ENCODE measurements at places on chromosomes 3 and 15.

DNA sequence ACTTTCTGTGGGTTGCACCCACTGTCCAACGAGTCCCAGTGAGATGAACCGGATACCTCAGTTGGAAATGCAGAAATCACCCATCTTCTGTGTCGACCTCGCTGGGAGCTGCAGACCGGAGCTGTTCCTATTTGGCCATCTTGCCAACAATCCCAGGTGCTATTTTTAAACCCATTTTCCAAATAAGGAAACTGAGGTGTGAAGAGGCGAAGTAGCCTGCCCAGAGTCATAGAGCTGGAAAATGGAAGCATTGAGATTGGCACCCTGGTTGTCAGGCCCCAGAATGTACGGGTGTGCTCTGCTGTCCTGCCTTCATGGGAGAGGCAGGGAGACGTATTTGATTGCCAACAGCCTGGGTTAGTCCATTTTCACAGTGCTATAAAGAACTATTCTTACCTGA lies 39.6 kb downstream of the TMEM266 start:
- DNase-seq: no peak

DNA sequence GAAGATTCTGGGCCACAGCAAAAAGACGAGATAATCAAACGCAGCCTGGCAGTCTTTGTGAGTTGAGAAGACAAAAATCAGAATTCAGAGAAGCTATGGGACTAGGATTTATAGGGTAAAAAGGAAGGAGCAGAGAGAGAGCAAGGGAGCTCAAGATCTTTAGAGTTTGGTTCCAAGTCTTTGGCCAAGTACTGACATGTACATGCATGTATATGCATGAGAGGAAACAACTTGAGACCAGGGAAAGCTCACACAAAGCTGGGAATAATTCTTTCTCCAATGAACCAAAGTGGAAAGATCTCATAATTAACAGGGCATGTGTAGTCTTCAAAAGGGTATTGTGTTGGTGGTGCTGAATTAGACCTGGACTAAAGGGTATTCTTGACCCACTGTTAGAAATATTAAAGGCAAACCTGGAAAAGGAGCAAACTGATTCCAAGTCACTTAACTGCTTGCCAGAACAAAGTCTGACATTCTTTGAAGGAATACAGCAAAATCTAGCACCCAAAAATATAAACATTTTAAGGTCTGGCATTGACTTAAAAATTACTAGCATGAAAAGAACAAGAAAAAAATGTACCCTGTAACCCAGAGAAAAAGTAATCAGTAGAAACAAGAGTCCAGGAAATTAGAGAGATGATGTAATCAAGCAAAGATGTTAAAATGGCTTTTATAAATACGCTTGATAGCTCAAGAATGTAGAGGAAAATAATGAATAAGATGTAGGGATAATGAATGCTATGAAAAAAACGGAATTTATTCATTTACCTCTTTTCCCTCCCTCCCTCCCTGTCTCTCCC lies 226.0 kb upstream of the CGNL1 start:
- peak; percentile 50 for DNase-seq

DNA sequence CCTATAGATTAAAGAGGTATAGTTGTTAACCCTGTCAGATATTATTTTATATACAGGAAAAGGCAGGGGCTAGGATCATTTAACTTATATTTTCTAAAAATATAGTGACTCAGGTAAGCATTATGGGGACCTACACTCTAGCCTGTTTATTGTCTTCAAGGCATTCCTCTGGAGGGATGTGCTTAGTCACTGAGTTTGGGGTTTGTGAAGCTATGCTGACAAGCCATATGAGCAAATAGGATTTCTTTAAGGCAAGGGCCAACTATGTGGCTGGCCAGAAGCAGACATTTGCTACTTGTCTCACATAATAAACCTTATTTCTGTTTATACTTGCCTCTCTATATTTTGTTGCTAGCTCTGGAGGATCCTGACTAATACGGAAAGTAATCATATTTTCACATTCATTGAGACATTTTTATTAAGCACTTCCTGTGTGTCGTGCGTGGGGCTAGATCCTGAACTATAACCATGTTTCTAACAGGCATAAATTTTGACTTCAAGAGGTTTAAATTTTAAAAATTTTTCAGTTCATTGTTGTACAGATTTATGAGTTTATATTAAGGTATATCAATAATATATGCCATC lies 153.4 kb downstream of the OTOL1 start:
- DNase-seq: peak; percentile 1

GRCh38 chr3:10672422-10672821 lies 143.6 kb upstream of the SLC6A11 start:
- peak; percentile 53 for DNase-seq

DNA sequence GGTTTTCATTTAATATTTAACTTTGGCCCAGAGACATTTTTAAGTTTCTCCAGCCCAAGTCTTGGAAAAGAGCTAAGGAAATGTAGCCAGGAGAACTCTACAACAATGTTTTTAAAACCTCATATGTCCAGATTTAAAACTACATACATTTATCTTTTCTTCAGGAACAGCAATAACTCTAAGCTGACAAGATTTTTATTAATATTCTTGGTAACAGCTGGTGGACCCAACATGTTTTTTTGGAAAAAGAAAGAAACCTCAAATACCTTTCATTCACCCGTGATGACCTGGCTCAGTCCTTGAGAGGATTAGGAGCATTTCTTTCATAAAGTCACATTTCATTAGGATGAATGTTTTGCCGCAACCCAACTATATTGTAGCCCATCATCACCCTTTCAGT lies 50.4 kb upstream of the CMSS1 start:
- peak; percentile 51 for DNase-seq

DNA sequence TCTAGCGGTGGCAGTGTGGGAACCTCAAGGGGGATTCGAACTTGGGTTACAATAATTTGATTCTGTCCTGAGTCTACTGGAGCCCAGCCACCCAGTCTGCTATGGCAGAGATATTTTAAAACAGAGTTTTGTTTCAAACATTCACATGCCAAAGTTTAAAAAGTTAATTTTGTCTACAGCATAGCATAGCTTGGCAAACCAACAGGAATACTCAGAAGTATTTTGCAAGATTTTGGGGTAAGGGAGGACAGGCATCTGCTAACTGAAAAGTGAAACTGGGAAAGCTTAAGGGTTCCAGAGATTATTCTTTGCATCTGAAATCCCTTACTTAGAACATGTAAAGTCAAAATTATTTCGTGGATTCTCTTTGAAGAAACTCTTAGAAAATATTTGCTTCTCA lies 6.6 kb downstream of the ARID3B start:
- DNase-seq: no peak

GRCh38 chr3:174812172-174812862 lies 46.8 kb upstream of the NAALADL2 start:
- DNase-seq: no peak

- DNase-seq: no peak
These were observed 13.3 kb upstream of the SH3BP5 start for GRCh38 chr3:15345608-15346137.

DNA sequence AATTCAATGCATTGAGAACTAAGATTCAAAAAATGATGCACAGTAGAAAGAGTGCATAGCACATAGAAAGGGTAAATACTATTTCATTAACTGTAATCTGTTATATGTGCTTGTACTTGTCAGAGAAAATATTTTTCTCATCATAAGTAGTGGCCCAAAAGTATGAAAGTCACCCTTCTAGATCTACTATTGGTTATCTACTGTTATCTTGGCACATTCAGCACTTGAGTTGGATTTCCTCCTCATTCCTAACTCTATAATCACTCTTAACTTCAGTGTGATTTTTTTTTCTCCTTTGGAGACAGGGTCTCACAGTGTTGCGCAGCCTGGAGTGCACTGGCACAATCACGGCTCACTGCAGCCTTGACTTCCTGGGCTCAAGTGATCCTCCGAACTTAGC lies 194.4 kb downstream of the PCCB start:
- DNase-seq: no peak

GRCh38 chr15:51617886-51618285 lies 4.7 kb downstream of the DMXL2 start:
- DNase-seq: no peak

DNA sequence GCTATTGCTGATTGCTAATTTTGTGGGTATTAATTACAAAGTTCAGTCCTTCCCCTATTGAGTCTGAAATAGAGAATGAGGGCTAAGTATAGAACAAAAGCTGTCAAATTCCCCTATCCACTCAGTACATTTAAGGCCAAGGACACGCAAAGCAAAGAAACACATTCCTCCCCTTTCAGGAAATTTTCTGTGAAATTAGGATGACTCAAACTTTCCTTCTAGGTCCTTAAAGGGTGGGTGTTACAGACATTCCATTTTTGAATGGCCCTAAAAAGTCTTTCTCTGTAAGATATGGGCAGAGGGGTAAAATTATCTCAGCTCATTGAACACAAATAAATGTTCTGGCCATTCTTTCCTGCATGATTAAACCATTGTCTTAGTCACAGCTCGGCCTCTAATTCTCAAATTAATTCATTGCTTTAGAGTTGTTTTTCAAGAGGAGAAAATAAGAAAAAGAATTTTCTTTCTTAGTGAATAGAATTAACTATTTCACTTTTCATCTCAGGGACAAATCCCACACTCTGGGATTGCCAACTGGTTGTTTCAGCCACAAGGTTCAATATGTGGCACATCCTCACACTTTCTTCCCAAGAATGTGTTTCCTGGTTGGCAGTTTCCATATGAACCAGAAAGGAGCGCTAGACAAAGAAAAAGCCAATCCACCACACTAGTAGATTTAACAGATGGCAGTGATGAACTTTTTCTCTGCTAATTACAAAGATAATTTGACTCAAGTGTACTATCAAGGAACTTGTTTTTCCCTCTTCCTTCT lies 424.1 kb downstream of the ZNF385D start:
- peak; percentile 82 for DNase-seq

GRCh38 chr3:38707730-38708129 lies 58.2 kb upstream of the SCN5A start:
- no peak for DNase-seq

GRCh38 chr15:83011271-83012075 lies at the start of gene C15orf40:
TSS of gene C15orf40 (minus strand) at chr15:83011639. CDS start at chr15:83011607, 32 bp downstream.
- DNase-seq: peak; percentile 97

DNA sequence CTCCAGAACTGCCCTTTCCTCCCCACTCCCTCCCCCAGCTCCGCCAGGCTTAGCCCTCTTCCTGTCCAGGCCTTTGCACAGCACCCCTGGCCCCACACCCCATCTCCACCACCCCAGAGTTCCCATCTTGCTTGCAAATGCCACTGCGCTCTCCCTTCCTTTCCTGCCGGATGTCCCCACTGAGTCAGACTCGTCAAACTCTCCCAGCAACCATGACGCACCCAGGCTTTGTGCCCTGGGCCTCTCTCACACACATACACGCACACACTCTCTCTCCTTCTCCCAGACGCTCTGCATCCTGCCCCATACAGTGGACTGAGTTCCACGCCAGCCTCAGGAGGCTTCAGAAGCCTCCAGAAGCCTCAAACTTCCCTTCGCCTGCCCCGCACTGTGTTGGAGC lies 2.8 kb upstream of the CCDC9B start:
- peak; percentile 91 for DNase-seq

GRCh38 chr3:113261063-113261625 lies 49.8 kb downstream of the BOC start:
- no peak for DNase-seq

GRCh38 chr3:38122712-38123290 lies 14.1 kb downstream of the ACAA1 start:
- no peak for DNase-seq

GRCh38 chr15:58934521-58934920 lies 1.0 kb upstream of the SLTM start:
- no peak for DNase-seq

GRCh38 chr15:95492388-95493070 lies 838.0 kb upstream of the NR2F2 start:
- no peak for DNase-seq

- DNase-seq: no peak
These were observed 69.7 kb upstream of the ARL6 start for GRCh38 chr3:97694876-97695275.

- DNase-seq: no peak
These were observed 135.0 kb downstream of the STAG1 start for GRCh38 chr3:136617198-136617597.

GRCh38 chr3:41991437-41991836 lies 29.5 kb upstream of the ULK4 start:
- no peak for DNase-seq

DNA sequence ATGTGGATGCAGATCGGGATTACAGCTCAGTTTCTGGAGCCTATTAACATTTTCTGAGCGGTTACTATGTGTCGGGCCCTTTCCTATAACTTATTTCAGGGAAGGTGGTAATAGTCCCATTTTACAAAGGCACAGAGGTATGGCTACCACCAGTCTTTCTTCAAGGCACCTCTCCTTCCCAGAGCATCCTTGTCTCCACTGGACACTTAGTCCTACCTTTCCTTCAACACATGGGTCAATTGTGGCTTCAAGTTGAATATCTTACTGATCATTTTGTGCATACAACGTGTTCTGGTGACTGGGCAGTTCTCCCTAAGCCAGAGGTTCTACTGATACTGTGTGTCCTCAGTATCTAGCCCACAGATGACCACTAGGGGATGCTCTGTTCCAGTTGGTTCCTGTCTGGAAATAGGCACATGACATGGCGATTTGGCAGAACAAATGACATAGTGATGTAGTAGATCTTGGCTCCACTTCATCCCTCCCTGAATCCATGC lies 60.7 kb upstream of the CMTM8 start:
- DNase-seq: peak; percentile 81

DNA sequence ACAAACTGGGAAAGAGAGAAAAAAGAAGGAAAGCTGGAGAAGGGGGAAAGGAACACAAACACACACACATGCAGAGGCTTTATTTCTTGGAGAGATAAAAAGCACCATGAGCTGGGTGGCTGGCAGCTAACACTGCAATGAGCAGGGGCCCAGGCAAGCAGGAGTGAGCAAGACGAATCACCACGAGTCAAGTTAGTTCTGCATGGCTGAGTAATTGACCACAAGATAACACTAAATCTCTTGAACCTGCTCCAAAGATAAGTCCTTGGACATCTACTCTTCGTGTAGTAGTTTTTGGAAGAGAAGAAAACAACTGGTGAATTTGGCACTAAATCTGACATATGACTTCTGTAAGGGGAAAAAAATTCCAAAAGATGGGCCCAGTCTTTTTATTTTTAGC lies 100.9 kb downstream of the MYO5A start:
- peak; percentile 83 for DNase-seq

DNA sequence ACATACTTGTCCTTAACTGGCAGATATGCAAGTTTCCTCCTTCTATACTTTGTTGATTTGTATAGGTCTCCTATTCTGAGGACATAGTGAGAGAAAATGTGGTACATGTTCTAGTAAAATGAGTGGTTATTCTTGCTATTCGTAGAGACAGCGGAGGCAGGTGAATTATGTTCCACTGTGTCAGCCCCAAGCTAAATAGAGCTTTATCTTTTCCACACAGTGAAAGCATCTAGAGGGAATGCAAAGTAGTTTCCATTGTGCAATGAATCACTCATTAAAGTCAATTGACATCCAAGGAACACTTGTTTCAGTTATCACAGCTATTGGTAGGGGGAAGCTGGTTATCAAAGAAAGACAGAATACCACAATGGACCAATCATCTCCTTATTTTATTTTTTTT lies 262.4 kb downstream of the NLGN1 start:
- DNase-seq: peak; percentile 42

DNA sequence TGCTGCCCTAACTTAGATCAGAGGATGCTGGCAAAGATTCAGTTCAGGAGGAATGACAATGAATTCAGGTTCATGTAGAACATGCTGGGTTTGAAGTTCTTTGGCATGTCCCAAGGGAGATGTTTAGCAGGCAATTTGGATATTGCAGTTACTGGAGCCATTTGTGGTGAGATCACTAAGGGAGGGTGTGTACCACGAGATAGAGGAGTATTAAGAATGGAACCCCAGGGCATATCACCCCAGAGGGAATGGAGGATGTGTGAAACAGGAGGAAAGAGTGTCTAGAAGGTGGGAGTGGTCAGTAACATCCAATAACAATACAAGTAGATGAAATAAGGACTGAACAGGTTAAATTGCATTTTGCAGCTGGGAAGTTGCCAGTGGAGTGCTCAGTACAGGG lies 87.1 kb downstream of the CCR1 start:
- DNase-seq: no peak

Data from astrocyte of the hippocampus (primary cell).